ENCODE measurements at places on chromosomes 2 and 18.

DNA sequence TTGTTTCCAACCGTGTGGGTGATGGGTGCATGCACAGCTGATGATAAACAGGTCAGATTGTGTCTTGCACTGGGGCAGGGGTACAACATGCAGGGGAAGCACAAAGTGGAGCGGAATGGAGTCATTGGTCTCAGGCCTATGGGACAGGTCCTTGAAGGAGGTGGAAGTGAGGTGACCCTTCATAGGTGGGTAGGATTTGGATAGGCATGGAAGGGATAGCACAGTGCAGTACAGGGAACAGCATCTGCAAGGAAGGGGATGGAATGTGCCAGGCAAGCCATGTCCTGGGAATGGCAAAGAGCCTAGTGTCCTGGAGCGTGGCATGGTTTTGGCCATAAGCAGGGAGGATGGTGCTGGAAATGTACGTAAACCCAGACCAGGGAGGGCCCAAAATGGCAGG, 143.9 kb downstream of the CAPN13 start:
- no peak overlapping the region for H3K4me3 ChIP-seq
- peaks cover 7% of the 10 kb centered on the region for H3K36me3 ChIP-seq
- no peak overlapping the region for H3K27ac ChIP-seq
- DNase-seq: no peak
- H3K4me1 ChIP-seq: no peaks in the 10 kb centered on the region

GRCh38 chr2:160294339-160294803, 94.3 kb upstream of the ITGB6 start:
- no peaks in the 10 kb centered on the region for H3K27me3 ChIP-seq
- H3K27ac ChIP-seq: no peak overlapping the region
- H3K4me1 ChIP-seq: peaks cover 36% of the 10 kb centered on the region
- no peak for DNase-seq
- no peak overlapping the region for H3K4me3 ChIP-seq
- H3K36me3 ChIP-seq: peaks cover 60% of the 10 kb centered on the region

- no peak overlapping the region for H3K4me3 ChIP-seq
- no peaks in the 10 kb centered on the region for H3K27me3 ChIP-seq
- H3K36me3 ChIP-seq: peaks cover 71% of the 10 kb centered on the region
Observed at GRCh38 chr2:63983986-63984605, 35.1 kb downstream of the VPS54 start.

DNA sequence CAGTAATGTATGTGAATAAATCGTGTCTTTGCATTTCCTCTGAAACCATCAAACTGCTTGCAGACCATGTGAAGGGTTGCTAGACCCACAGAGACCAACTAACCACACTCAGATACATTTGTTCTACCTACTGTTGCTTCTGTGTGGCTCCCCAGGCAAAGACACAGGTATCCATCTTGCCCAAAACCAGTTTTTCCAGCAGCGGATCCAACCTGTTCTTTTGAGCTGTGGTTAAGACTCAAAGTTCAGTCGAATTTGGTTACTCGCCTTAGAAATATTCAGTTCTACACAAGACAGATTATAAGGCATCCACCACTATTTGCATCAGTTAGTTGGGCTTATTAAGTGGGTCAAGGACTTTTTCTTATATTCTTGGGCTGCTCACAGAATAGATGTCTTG, 276.2 kb upstream of the EPHA4 start:
- H3K4me1 ChIP-seq: peaks cover 24% of the 10 kb centered on the region
- H3K4me3 ChIP-seq: no peak overlapping the region
- H3K36me3 ChIP-seq: no peaks in the 10 kb centered on the region
- H3K27ac ChIP-seq: no peak overlapping the region
- DNase-seq: no peak

- H3K36me3 ChIP-seq: no peaks in the 10 kb centered on the region
- H3K27ac ChIP-seq: no peak overlapping the region
- H3K4me3 ChIP-seq: no peak overlapping the region
- H3K27me3 ChIP-seq: peaks cover 17% of the 10 kb centered on the region
Observed at GRCh38 chr2:28484835-28485234, 11.0 kb upstream of the PLB1 start.

Data from nephron progenitor cell (in vitro differentiated cells).